ENCODE measurements at places on chromosomes 4 and X.

DNA sequence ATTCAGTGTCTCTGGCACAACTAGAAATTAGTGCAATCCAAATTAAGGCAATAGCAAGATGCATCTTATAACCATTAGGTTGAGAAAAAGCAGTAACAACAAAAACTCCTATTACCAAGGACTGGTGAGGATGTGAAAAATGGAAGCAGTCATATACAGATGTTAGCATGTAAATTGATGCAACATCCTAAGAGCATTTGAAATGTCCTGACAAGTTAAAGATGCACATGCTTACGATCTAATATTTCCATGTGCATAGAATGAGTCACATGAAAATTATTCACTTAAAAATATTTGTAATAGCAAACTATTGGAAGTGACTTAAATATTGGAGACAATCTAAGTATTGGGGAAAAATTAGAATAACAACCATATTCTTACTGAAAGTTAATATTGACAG lies 163.0 kb downstream of the FAM13A start:
- H3K27me3 ChIP-seq, result no peaks in the 10 kb centered on the region
- no peaks in the 10 kb centered on the region for H3K4me1 ChIP-seq
- H3K36me3 ChIP-seq, result no peaks in the 10 kb centered on the region
- no peak overlapping the region for H3K4me3 ChIP-seq

GRCh38 chr4:147605499-147605898 lies 11.7 kb upstream of the TMEM184C start:
- no peaks in the 10 kb centered on the region for H3K27me3 ChIP-seq
- H3K4me3 ChIP-seq, result no peak overlapping the region
- no peaks in the 10 kb centered on the region for H3K4me1 ChIP-seq
- no peak overlapping the region for H3K27ac ChIP-seq
- no peaks in the 10 kb centered on the region for H3K36me3 ChIP-seq
- no peak for DNase-seq

DNA sequence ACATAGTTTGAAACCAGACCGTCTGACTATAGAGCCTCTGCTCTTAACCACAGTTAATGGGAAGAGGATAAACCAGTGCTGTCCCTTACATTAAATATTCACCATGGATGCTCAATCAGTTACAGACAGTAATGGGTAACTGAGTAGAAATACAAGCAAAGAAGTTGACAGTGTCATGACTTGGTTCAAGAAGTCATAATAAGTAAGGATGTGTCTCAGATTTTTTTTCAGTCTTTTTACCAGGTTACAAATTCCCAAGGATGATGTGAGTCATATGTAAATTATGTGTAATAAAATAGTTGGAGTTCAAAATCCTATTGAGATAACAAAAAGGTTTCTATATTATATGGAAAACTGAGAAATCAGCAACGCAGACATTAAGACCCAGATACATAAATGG lies 31.1 kb downstream of the ZCCHC4 start:
- no peak overlapping the region for H3K27ac ChIP-seq
- no peaks in the 10 kb centered on the region for H3K36me3 ChIP-seq
- no peak overlapping the region for H3K4me3 ChIP-seq

- no peaks in the 10 kb centered on the region for H3K4me1 ChIP-seq
- no peak overlapping the region for H3K4me3 ChIP-seq
- H3K27me3 ChIP-seq, result no peaks in the 10 kb centered on the region
- no peak for DNase-seq
Measured at GRCh38 chrX:47595716-47596251, 13.5 kb downstream of the TIMP1 start.

DNA sequence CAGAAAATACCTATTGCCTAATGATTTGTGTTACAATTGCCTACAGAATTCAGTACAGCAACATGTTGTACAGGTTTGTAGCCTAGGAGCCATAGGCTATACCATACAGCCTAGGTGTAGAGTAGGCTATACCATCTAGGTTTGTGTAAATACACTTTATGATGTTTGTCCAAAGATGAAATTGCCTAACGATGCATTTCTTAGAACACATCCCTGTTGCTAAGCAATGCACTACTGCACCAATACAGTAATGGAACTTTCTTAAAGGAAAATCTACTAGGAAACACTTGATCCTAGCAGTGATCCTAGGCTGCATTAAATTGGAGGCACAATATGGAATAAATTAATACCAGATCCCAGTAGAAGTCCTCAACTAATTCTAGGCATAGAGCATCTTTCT lies 18.3 kb downstream of the NOA1 start:
- no peak for DNase-seq
- no peaks in the 10 kb centered on the region for H3K4me1 ChIP-seq
- H3K27ac ChIP-seq, result no peak overlapping the region
- no peaks in the 10 kb centered on the region for H3K27me3 ChIP-seq
- peaks cover 2% of the 10 kb centered on the region for H3K36me3 ChIP-seq
- H3K4me3 ChIP-seq, result no peak overlapping the region

GRCh38 chrX:12949205-12949926 lies 25.5 kb upstream of the TMSB4X start:
- no peaks in the 10 kb centered on the region for H3K27me3 ChIP-seq
- H3K36me3 ChIP-seq, result no peaks in the 10 kb centered on the region
- H3K4me1 ChIP-seq, result peaks cover 1% of the 10 kb centered on the region
- no peak overlapping the region for H3K27ac ChIP-seq
- no peak for DNase-seq

- H3K36me3 ChIP-seq, result no peaks in the 10 kb centered on the region
- no peak for DNase-seq
- no peaks in the 10 kb centered on the region for H3K4me1 ChIP-seq
- H3K27me3 ChIP-seq, result no peaks in the 10 kb centered on the region
Measured at GRCh38 chrX:45771114-45771513, 570.4 kb upstream of the DIPK2B start.

- H3K4me1 ChIP-seq, result no peaks in the 10 kb centered on the region
- no peak overlapping the region for H3K4me3 ChIP-seq
- no peak overlapping the region for H3K27ac ChIP-seq
Measured at GRCh38 chr4:118224243-118224829, 128.5 kb downstream of the PRSS12 start.

DNA sequence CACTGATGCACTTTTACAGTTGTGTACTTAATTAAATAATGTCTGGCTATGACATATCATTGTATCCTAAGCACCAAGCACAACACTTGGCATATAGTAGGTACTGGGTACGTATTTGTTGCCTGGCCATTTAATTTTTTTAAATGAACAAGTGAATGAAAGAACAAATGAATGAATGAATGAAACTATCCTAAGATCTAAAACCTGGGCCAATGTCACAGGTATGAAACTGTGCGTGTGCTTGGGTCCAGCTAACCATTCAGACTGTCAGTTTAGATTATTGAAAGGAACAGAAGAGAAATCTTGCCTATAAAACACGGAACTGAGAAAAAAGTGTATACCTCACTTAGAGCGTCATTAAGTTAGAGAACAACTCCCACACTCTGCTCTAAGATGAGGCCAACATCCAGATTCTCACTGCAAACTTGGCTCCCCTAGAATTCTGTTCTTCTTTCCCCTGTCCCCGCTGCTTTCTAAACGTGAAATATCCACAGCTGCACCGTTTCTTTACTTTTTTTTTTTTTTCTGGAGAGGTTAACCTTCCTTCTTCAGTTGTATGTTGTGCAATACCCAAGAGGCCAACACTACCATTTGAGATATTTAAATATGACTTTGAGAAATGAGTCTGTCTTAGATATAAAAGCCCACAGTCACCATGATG lies 17.3 kb upstream of the SEL1L3 start:
- no peaks in the 10 kb centered on the region for H3K36me3 ChIP-seq
- no peaks in the 10 kb centered on the region for H3K4me1 ChIP-seq
- no peaks in the 10 kb centered on the region for H3K27me3 ChIP-seq
- no peak overlapping the region for H3K4me3 ChIP-seq
- no peak for DNase-seq

GRCh38 chr4:10457255-10457801 lies at the start of gene ZNF518B:
Gene ZNF518B, minus strand, starts transcription at chr4:10457426. Its CDS starts 11,098 bp downstream, at chr4:10446328.
- H3K27ac ChIP-seq, result no peak within 1 kb of the TSS
- H3K27me3 ChIP-seq, result peaks cover 51% of the 10 kb centered on the region
- peaks cover 5% of the 10 kb centered on the region for H3K4me1 ChIP-seq
- no peak for DNase-seq
- H3K36me3 ChIP-seq, result no peaks in the 10 kb centered on the region
- H3K4me3 ChIP-seq, result peak within 1 kb of the TSS; percentile 56

DNA sequence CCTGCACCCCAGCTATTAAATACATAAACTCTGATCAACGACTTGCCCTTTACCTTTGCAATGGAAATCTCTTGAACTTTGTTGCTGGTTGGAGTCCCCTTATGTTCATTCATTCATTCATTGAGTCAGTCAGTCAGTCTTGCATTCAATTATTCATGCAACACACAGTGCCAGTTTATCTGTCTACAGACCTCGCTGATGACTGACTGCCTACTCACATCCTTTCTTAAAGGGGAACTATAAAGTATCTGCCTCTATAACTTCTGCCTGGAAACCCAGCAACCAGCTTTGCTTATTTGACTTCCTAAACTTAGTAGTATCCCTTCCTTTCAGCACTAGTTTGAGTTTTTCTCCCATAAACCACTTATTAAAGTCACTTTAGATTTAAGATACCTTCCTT lies 620.8 kb upstream of the ADGRL3 start:
- H3K27me3 ChIP-seq, result no peaks in the 10 kb centered on the region
- DNase-seq, result no peak
- H3K36me3 ChIP-seq, result no peaks in the 10 kb centered on the region
- H3K4me3 ChIP-seq, result no peak overlapping the region

DNA sequence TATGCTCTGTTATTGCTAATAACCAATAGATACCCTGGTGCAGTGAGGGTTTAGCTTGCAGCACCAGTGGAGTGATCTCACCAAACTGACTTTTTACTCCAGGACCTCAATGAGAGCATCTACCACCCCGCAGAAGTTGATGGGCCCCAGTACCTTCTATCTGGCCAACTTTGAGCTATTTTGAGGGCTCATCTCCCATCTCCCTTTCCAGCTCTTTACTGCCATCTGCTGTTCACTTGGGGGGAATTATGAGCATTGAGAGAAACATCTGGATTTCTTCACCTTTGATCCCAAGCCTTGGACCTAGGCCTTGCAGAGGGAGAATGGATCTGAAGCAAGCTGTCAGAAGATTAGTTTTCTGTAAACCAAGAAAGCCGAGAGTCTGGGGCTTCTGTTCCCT lies 143.6 kb downstream of the TMEM164 start:
- H3K4me1 ChIP-seq, result no peaks in the 10 kb centered on the region
- H3K27me3 ChIP-seq, result no peaks in the 10 kb centered on the region
- H3K36me3 ChIP-seq, result no peaks in the 10 kb centered on the region
- no peak for DNase-seq
- no peak overlapping the region for H3K27ac ChIP-seq
- no peak overlapping the region for H3K4me3 ChIP-seq

DNA sequence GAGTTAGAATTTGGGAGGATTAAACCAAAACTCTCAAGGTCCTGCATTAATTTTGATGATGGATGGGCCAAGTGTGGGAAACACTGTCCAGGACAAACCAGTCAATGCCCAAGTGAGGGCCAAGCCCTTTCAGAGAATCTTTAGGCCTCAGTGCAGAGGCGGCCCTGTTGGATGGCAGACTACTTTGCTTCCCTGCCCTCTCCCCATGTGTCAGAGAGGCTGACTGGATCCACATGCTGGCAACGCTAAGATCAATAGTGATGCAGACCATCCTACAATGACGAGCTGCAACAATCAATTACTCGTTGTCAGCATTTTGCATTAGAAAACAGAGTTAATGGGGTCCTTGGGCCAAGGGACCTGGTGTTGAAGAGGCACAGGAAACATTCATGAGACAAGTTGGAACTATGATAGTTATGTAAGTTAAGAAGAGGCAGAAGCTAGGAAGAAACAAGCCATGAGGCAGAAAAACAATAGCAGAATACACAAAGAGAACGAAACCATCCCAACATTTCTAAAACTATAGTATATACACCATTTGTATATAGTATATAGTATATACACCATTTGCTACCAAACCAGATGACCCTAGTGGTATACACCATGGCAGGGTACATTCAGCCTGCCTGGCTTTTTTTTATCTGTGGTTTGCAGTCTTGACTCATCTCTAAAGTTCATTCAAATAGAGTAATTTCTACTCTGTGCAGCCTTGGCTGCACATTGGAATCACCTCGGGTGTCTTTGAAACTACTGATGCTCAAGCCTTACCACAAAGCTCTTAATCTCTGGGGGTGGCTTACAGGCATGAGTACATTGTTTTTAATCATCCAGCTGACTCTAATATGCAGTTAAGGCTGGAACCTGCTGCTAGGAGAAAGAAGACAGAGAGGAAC lies 147.7 kb upstream of the GYPA start:
- H3K27ac ChIP-seq, result no peak overlapping the region
- no peak for DNase-seq
- no peak overlapping the region for H3K4me3 ChIP-seq
- H3K27me3 ChIP-seq, result no peaks in the 10 kb centered on the region
- no peaks in the 10 kb centered on the region for H3K36me3 ChIP-seq

GRCh38 chrX:40872351-40872750 lies 137.0 kb upstream of the MED14 start:
- no peaks in the 10 kb centered on the region for H3K27me3 ChIP-seq
- H3K4me3 ChIP-seq, result no peak overlapping the region
- H3K27ac ChIP-seq, result no peak overlapping the region
- H3K36me3 ChIP-seq, result no peaks in the 10 kb centered on the region

DNA sequence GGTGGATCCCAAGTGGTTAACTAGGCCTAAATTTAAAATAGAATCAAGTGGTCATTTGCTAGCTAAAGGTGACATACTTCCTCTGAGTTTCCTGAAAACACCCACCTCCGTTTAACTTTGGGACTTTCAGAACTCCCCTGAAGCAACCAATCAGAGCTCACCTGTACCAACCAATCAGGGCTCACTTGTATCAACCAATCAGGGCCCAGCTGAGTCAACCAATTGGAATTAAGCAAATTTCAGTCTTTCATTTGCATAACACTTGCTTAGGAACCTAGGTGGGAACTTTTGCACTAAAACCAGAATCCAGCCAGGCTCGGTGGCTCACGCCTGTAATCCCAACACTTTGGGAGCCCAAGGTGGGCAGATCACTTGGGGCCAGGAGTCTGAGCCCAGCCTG lies 15.9 kb downstream of the GPC4 start:
- H3K36me3 ChIP-seq, result peaks cover 2% of the 10 kb centered on the region
- no peak for DNase-seq
- H3K4me1 ChIP-seq, result no peaks in the 10 kb centered on the region
- H3K4me3 ChIP-seq, result no peak overlapping the region
- no peaks in the 10 kb centered on the region for H3K27me3 ChIP-seq

- H3K27ac ChIP-seq, result no peak overlapping the region
- DNase-seq, result no peak
- no peaks in the 10 kb centered on the region for H3K27me3 ChIP-seq
- H3K4me1 ChIP-seq, result no peaks in the 10 kb centered on the region
- H3K4me3 ChIP-seq, result no peak overlapping the region
- H3K36me3 ChIP-seq, result no peaks in the 10 kb centered on the region
Measured at GRCh38 chrX:46710927-46711623, 47.8 kb downstream of the SLC9A7 start.

DNA sequence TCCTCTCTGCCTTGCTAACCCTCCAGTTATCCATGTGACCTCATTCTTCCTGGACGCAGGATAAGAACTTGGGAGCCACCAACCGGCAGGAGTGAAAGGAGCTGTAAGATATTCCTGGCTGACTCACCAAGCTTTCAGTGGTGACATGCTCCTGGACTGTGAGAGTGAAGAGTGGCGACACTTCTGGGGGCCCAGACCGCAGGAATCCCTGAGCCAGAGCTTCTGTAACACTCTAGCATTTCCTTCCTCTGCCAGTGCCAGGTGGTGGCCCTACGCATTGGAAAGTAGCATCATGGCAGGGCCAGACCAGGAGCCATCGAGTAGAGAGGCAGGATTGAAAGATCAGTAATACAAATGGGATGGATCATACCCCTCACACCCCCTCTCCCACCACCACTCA lies 474.3 kb downstream of the ACTRT1 start:
- no peaks in the 10 kb centered on the region for H3K4me1 ChIP-seq
- H3K27ac ChIP-seq, result no peak overlapping the region
- no peaks in the 10 kb centered on the region for H3K27me3 ChIP-seq
- no peaks in the 10 kb centered on the region for H3K36me3 ChIP-seq
- no peak for DNase-seq

- no peak overlapping the region for H3K27ac ChIP-seq
- no peak overlapping the region for H3K4me3 ChIP-seq
- no peaks in the 10 kb centered on the region for H3K27me3 ChIP-seq
- H3K36me3 ChIP-seq, result no peaks in the 10 kb centered on the region
Measured at GRCh38 chr4:186151499-186151898, 39.9 kb upstream of the CYP4V2 start.

Data from iPS DF 6.9 (cell line).